ENCODE measurements at places on chromosomes 3 and 15.
A peak's percentile ranks its signal among the peaks of the same experiment; 100 is the strongest.

DNA sequence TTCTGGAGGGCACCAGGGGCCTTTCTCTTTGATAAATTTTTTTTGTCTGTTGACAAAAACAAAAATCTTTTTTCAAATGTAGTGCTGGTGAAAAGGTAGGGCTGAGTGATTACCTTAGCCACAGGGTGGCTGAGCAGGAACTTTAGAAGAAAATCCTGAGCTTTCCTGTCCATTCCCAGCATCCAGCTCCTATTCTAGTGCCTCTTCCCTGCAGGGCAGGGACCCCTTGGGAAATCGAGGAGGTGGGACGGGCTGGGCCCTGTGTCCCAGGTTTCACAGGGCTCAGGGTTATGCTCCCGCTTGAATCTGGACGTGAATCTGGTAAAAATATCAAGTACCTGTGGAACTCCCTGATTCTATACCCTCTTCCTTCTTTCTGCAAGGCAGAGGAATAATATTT, 31.7 kb downstream of the EDEM1 start:
- H3K27ac ChIP-seq, result no peak overlapping the region
- DNase-seq, result no peak
- peaks cover 49% of the 10 kb centered on the region for H3K36me3 ChIP-seq
- H3K4me3 ChIP-seq, result no peak overlapping the region
- no peaks in the 10 kb centered on the region for H3K27me3 ChIP-seq

- no peak for DNase-seq
- no peaks in the 10 kb centered on the region for H3K27me3 ChIP-seq
- no peak overlapping the region for H3K4me3 ChIP-seq
- H3K36me3 ChIP-seq, result no peaks in the 10 kb centered on the region
- H3K27ac ChIP-seq, result no peak overlapping the region
Observed at GRCh38 chr3:8621872-8622271, 22.7 kb downstream of the SSUH2 start.

GRCh38 chr3:139894643-139894989, 40.4 kb upstream of the CLSTN2 start:
- no peak overlapping the region for H3K4me3 ChIP-seq
- H3K27ac ChIP-seq, result no peak overlapping the region
- H3K36me3 ChIP-seq, result no peaks in the 10 kb centered on the region
- DNase-seq, result no peak
- H3K4me1 ChIP-seq, result no peaks in the 10 kb centered on the region
- no peaks in the 10 kb centered on the region for H3K27me3 ChIP-seq

DNA sequence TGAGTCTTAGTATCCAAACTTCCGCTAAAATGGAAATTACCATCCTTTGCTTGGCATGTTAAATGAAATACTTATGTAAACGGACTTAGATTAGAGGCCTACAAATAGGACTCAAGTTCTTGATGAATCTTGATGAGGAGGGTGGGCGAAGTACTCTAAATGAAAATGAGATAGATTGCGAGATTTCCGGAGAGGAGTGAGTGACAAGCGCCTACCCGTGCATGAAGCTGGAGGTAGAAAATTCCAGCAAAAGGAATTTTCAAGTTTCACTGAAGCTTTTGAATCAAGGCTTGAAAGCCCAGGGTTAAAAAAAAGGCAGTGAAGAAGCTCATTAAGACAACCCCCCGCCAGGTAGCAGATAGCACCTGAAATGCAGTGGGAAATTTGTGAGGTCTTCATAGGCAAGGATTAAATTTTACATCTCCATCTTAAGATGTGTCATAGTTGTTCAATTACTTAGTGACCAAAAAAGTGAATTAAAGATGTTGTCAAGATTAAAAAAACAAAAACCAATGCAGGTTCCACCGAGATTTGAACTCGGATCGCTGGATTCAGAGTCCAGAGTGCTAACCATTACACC, 655 bp upstream of the RAB11A start:
- no peaks in the 10 kb centered on the region for H3K27me3 ChIP-seq
- peaks cover 21% of the 10 kb centered on the region for H3K4me1 ChIP-seq
- peak overlapping the region; percentile 98 for H3K4me3 ChIP-seq
- H3K27ac ChIP-seq, result peak overlapping the region; percentile 80
- H3K36me3 ChIP-seq, result no peaks in the 10 kb centered on the region

DNA sequence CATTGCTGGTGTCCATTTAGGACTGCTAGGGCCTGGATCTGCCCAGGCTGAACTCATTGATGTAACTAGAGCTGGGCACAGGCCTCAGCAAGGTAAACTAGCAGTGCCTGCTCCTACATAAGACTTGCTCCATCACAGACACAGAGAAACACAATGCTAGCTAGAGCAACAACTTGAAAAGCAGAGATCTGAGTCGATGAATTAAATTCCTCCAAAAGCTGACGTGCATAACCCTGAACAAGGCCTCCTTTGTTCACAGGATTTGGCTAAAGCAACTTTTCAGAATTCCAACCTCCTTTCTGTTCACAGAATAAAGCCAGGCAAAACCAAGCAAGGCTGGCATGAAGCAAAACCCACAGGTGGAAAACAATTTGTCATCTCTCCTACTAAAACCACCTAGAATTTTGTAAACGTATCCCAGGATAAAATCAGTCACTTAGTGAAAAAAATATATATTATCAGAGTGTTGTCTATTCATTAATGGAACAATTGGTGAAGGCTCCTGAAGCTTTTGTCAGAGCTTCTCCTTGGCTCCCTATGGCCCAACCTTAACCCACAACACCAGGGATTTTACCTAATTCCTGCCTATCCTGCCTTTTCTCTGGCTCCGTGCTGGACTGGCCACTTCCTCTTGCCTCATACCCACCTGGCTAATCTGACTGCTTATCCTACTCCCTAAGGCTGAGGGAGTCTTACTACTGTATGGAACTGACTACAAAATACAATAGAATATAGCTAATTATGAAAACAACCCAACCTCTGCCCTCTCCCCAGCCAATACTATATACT, 39.9 kb downstream of the PLCH1 start:
- H3K27ac ChIP-seq, result no peak overlapping the region
- no peak overlapping the region for H3K4me3 ChIP-seq
- DNase-seq, result no peak
- H3K36me3 ChIP-seq, result no peaks in the 10 kb centered on the region

GRCh38 chr3:13556207-13556606, 7.3 kb downstream of the FBLN2 start:
- H3K36me3 ChIP-seq, result no peaks in the 10 kb centered on the region
- no peak for DNase-seq
- H3K27me3 ChIP-seq, result peaks cover 6% of the 10 kb centered on the region
- no peak overlapping the region for H3K4me3 ChIP-seq

- no peak overlapping the region for H3K4me3 ChIP-seq
- no peaks in the 10 kb centered on the region for H3K27me3 ChIP-seq
- H3K36me3 ChIP-seq, result peaks cover 74% of the 10 kb centered on the region
- no peak overlapping the region for H3K27ac ChIP-seq
- H3K4me1 ChIP-seq, result peaks cover 3% of the 10 kb centered on the region
Observed at GRCh38 chr3:156542101-156543042, 12.5 kb downstream of the SSR3 start.

GRCh38 chr3:15309662-15310335, 22.6 kb downstream of the SH3BP5 start:
- H3K27me3 ChIP-seq, result no peaks in the 10 kb centered on the region
- no peak overlapping the region for H3K27ac ChIP-seq
- H3K4me1 ChIP-seq, result peaks cover 76% of the 10 kb centered on the region
- H3K36me3 ChIP-seq, result peaks cover 29% of the 10 kb centered on the region

GRCh38 chr3:150703299-150703755, 393 bp downstream of the ERICH6 start:
- H3K27ac ChIP-seq, result peak overlapping the region; percentile 77
- H3K4me1 ChIP-seq, result peaks cover 17% of the 10 kb centered on the region
- H3K36me3 ChIP-seq, result peaks cover 6% of the 10 kb centered on the region
- H3K4me3 ChIP-seq, result peak overlapping the region; percentile 90
- H3K27me3 ChIP-seq, result no peaks in the 10 kb centered on the region

GRCh38 chr3:46442576-46443530, 21.9 kb downstream of the LTF start:
- no peak overlapping the region for H3K27ac ChIP-seq
- H3K4me1 ChIP-seq, result peaks cover 17% of the 10 kb centered on the region
- no peak for DNase-seq
- no peaks in the 10 kb centered on the region for H3K27me3 ChIP-seq
- H3K36me3 ChIP-seq, result no peaks in the 10 kb centered on the region

GRCh38 chr15:91499774-91500383, 353.6 kb upstream of the SLCO3A1 start:
- no peaks in the 10 kb centered on the region for H3K4me1 ChIP-seq
- DNase-seq, result no peak
- H3K27me3 ChIP-seq, result no peaks in the 10 kb centered on the region
- no peak overlapping the region for H3K27ac ChIP-seq
- H3K4me3 ChIP-seq, result no peak overlapping the region

DNA sequence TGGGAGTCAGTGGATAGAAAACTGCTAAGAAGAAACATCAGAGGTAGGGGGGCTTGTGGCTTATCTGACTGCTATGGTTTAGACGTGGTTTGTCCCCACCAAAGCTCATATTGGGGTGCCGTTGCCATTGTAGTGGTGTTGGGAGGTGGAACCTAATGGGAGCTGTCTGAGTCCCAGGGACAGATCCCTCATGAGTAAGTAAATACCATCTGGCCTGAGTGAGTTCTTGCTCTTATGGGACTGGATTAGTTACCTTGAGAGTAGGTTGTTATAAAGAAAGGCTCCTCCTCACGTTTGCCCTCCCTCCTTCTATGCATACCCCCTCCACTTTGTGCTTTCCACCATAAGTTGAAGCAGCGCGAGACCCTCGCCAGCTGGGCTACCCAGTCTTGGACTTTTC, 53.4 kb upstream of the VILL start:
- H3K4me3 ChIP-seq, result no peak overlapping the region
- no peak for DNase-seq
- H3K27ac ChIP-seq, result no peak overlapping the region
- H3K27me3 ChIP-seq, result no peaks in the 10 kb centered on the region
- H3K4me1 ChIP-seq, result no peaks in the 10 kb centered on the region

- no peak overlapping the region for H3K27ac ChIP-seq
- no peak overlapping the region for H3K4me3 ChIP-seq
- DNase-seq, result peak; percentile 10
- H3K4me1 ChIP-seq, result no peaks in the 10 kb centered on the region
- no peaks in the 10 kb centered on the region for H3K36me3 ChIP-seq
Observed at GRCh38 chr15:45795440-45796069, 160.7 kb downstream of the SQOR start.

- peaks cover 19% of the 10 kb centered on the region for H3K4me1 ChIP-seq
- no peak overlapping the region for H3K27ac ChIP-seq
- peaks cover 2% of the 10 kb centered on the region for H3K36me3 ChIP-seq
- DNase-seq, result no peak
- no peaks in the 10 kb centered on the region for H3K27me3 ChIP-seq
Observed at GRCh38 chr3:72754582-72754981, 93.7 kb downstream of the SHQ1 start.

DNA sequence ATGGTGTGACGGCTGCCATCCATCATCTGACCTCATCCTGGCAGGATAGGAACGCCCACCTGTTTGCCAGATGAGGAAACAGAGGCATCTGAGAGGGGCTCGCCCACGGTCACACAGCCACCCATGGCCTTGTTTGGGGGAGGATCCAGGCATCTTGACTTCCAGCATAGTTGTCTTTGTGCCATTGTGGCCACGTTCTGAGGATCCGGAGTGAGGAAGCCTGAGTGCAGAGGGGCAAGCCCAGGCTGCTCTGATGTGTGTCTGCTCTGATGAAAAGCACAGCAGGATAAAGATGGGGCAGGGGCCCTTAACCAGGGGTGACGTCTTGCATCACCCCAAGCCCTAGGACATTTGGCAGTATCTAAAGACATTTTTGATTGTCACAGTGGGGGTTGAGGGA, 58.7 kb downstream of the FGD5 start:
- H3K27me3 ChIP-seq, result no peaks in the 10 kb centered on the region
- no peaks in the 10 kb centered on the region for H3K36me3 ChIP-seq
- DNase-seq, result no peak
- H3K27ac ChIP-seq, result no peak overlapping the region

DNA sequence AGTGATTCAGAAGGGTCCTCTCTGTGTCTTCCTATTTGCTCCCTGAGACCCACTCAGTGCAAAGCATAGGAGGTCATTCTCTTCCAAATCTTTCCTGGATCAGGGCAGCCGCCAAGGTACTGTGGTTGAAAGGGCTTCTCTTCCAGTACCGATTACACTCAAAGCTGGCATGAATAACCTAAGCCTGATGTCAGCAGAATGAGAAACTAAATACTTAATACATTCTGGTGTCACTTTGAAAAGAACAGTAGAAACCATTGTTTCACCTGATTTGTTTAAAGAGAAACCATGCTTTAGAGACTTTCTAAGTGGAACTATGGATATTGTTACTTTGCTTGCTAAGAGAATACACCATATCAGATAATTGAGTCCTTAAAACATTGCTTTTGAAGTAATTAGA, 50.2 kb downstream of the PDHB start:
- peaks cover 5% of the 10 kb centered on the region for H3K36me3 ChIP-seq
- H3K4me1 ChIP-seq, result no peaks in the 10 kb centered on the region
- no peak overlapping the region for H3K27ac ChIP-seq
- DNase-seq, result no peak
- no peaks in the 10 kb centered on the region for H3K27me3 ChIP-seq
- no peak overlapping the region for H3K4me3 ChIP-seq

GRCh38 chr3:94001191-94001590, 21.2 kb downstream of the ARL13B start:
- H3K4me1 ChIP-seq, result no peaks in the 10 kb centered on the region
- no peak for DNase-seq
- H3K27ac ChIP-seq, result no peak overlapping the region
- H3K4me3 ChIP-seq, result no peak overlapping the region
- no peaks in the 10 kb centered on the region for H3K36me3 ChIP-seq

DNA sequence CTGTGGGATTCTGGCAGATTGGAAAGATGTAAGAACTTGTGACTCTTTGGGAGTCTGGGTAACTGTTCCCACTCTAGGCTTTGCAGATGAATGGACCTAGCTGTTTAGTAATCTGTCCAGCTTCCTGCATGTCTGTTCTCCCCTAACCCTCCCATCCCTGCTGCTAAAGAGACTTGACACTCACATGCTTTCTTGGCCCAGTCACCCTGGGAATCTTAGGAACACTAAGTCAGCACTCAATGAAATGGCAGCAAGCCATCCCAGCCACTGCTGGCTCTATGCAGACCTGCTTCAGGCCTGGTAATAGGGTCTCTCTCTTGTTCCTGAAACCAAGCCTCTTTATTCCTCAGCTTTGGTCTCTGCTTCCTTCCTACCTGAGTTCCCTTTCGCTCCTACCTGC, 63.7 kb upstream of the THSD4 start:
- H3K4me3 ChIP-seq, result no peak overlapping the region
- no peak for DNase-seq
- H3K27me3 ChIP-seq, result no peaks in the 10 kb centered on the region
- H3K36me3 ChIP-seq, result no peaks in the 10 kb centered on the region
- H3K4me1 ChIP-seq, result no peaks in the 10 kb centered on the region
- H3K27ac ChIP-seq, result no peak overlapping the region

All from CD4-positive, alpha-beta T cell (primary cell).